Right lung (tissue), 10 donors: ENCODE measurements at places on chromosomes 16 and 17. TPM values are rescaled to one million over a fixed set of nuclear protein-coding genes. Genes with fewer than 3 reads are reported as not detected.

DNA sequence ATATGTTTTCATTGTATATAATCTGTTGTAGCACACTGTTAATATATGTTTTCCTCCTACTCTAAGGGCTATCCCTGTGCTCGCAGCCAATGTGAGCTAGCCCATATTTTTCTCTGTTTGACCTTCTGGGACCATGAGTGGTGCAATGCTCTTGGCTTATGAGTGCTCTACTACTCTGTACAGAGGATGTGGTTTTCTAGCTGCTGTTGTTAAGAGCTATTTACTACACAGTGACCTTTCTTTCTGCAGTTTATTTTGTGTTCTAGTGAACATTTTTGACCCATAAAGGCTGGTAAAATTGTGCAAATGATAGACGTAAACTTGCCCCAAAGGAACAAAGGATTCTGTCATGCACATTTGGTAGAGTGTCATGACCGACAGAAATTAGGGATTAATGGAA, 84.1 kb upstream of the CPHXL start:
- DNase-seq, result no peak

- DNase-seq, result no peak
Observed at GRCh38 chr17:39239640-39240314, 14.0 kb upstream of the STAC2 start.

GRCh38 chr16:9522614-9523013, 431.2 kb downstream of the HAPSTR1 start:
- no peak for DNase-seq

DNA sequence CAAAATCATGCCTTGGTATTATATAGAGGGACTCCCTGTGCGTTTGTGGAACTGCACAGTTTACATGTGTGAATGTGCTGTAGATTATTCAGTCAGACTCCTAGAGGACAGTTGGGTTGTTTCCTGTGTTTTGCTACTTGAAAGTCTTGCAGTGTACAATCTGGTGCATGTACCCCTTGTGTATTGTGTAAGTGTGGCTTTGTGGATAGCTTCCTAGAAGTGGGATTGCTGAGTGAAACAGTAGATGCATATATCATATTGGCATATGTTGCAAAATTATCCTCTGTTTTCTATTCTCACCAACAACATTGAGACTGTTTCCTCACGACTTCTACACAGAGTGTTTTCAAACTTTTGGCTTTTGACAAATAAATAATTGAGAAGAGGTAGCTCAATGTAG, 263.7 kb downstream of the MAP2K6 start:
- DNase-seq, result no peak

DNA sequence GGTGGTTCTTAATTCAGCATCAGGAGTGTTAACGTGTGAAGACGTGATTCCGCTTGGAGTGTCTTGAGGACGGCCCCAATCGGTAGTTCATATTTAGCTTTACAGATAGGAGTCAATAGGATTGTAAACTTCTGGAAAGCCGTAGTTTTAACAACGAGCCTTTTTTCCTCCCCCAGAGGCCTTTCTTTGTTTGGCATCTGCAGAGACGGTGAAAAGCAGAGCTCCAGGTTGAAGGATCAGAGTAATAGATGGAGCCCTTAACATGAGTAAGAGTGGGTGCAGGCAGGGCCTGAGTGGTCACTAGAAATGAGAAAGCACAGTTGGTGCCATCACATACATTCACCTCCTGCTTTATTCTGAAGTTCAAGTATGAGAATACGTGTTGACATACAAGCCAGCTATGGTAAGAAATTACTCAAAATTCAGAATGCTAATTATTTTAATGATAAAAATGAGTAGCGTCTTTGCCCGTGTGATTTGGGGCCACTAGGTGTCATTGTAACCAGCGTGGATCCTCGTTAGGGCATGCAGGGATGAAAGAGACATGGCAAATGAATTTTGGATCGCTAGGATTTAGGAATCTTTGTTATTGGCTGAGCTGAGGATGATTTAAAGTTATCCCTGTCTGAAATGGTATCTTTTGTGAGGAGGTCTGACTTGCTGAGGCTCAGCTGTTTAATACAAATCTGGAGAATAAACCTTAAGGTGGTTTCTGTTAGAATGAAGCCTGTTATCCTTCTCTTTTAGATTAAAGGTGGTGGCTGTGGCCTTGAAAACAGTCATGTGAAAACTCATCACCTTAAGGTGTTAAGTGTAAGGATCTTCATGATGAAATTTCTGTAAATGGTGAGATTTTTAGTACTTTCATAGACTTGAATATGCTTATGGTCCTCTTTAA, 18.6 kb downstream of the PRCD start:
- no peak for DNase-seq

- no peak for DNase-seq
Observed at GRCh38 chr16:74747-75334, 2.4 kb upstream of the RHBDF1 start.

DNA sequence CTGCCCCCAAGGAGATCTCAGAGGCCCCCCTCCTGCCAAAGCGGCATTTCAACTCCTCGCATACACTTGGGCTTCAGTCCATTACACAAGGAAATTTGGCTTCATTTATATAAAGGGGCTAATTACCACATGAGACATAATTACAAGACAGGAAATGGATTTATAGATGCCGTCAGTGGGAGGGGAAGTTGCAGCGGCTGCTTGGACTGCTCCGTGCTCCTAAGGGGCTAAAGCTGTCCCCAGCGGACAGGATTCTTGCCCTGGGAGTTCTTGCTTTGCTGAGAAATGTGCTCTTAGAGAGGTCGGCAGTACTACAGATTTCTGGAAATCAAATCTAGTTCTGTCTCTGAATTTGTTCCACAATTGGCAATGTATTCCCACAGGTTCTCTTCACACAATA, 57.2 kb upstream of the NLK start:
- DNase-seq, result no peak

DNA sequence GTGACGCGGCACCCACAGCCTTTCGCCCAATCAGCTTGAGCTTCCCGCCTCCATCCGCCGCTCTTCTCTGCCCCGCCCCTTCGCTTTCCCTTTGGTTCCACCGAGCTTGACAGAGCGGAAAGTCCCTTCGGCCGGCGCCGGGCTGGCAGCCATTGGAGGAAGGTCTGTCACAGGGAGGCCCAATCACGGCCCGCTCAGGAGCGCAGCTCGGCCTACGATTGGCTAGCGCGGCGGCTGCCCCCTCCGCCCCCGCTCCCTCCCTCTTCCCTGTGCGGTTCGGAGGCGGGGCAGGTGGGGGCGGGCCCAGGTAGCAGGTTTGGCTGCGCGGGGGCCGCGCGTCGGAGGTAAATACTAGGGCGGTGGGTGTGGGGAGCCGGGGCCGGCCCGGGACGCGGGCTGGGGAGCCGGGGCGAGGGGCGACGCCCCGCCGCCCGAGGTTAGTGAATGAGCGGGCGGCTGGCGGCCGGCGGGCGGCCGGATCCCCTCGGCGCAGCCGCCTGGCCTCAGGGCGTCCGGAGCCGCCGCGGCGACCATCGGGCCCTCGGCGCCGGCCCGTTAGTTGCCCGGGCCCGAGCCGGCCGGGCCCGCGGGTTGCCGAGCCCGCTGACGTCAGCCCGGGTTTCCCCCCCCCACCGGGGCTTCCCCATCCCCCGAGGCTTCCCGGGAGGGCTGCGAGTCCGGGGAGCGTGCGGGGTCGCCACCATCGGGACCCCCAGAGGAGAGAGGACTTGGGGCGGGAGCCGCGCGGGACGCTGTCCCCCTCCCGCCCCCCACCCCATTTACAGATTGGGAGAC, at the start of gene CYLD:
Gene CYLD, plus strand, starts transcription at position 306 of the 795 bp plus-strand sequence. CDS start 7,613 bp downstream, outside the sequence.
- peak; percentile 100 for DNase-seq

- DNase-seq, result no peak
Observed at GRCh38 chr16:90037276-90037675, 18.0 kb upstream of the DBNDD1 start.

DNA sequence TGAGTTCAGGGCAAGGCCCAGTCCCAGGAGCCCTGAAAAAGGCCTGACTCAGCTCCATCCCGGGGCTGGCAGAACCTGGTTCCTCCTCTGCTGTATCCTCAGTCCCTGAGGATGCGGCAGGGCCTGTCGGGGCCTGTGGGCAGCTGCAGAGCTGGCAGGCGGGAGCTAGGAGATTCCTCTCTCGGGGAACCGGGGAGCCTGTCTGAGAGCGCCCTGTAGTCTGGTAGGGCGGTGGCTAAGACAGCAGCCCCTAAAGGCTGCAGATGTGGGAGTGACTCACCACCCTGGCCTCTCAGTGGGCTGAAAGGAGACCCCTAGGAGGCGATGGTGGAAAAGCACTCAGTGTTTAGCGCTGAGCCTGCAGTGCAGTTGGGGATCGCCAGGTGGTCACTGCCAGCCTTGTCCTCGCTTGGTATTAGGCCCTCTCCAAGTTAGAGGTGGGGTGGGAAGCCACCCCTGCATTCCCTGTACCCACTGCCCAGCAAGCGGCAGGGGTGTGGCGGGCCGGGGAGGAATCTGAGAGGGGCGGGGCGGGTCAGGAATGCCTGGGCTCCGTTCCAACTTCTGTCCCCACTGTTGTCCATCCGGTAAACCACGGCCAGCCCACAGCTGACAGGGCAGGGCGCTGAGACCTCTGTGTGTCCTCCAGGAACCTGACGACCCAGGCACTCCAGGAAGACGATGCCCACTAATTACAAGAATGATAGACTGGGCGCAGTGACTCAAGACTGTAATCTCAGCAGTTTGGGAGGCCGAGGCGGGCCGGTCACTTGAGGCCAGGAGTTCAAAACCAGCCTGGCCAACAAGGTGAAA, 29.5 kb upstream of the CDH1 start:
- peak; percentile 19 for DNase-seq

- DNase-seq, result peak; percentile 46
Observed at GRCh38 chr16:82456683-82457082, 170.1 kb upstream of the CDH13 start.

DNA sequence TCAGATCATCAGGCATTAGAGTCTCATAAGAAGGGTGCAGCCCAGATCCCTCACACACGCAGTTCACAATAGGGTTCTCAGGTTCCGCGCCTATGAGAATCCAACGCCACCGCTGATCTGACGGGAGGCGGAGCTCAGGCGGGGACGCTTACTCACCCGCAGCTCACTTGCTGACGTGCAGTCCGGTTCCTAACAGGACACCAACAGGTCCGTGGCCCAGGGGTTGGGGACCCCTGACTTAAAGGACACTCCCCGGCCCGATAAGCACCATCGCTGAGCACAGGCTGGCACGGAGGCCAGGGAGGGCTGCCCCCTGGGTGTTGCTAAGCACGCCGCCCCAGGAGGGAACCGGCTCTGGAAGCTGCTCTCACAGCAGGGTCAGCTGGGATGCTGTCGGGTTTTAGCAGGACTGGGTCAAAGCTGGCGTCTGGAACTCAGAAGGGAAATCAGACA, 30.1 kb upstream of the BAHCC1 start:
- DNase-seq, result no peak

GRCh38 chr17:57470906-57471305, 214.6 kb downstream of the MSI2 start:
- DNase-seq, result no peak

GRCh38 chr17:79859676-79860615, 20.7 kb upstream of the CBX4 start:
- no peak for DNase-seq

DNA sequence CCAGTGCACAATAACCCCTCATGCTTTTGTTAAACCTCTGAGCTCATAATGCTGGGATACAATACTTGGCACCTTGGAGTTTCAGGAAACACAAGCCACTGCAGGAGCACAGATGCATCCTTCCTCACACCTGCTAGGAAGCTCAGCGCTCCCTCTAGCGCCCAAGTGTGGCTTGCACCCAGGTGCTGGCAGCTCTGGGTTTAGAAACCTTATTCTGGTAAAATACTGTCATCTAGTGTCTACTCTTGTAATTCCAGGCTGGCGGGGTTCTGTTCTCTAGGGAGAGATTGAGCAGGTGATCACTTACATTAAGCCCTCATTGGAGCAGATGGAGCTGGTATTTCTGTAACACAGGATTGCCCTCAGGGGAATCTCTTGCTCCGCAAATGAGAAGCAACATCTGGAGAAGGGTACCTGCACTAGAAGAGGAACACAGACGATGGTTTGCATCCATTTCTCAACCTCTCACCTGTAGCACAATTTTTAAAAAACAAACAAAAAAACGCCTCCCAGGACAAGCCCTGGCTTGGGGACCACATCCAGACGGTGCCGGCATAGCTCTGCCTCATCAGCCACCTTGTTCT, 1.5 kb downstream of the CCL1 start:
- peak; percentile 87 for DNase-seq

DNA sequence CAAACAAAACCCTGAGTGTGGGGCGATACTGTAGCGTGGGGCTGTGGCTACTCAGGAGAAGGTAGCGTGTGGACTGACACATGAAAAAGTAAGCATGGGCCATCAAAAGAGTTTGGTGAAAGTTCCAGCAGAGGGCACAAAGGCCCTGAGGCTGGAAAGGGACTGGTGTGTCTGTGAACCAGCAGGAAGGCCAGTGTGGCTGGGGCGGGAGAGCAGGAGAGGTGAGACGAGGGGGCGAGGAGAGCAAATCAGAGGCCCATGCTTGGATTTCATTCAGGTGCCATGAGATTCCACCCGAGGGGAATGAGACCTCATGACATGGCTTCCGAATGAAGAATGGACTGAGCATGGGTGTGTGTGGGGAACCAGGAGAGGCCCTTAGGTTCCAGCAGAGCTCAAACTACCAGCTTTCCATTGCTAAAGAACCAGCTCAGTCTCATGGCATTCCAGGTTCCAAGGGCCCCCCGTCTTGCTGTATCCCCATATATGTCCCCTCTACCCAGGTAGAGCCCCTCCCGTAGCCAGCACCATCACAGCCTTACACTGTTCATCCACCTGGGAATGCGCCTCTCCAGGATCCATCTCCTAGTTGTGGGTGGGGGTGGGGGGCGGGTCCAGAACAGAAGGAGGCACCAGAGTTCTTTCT, 31.1 kb downstream of the TRPV2 start:
- no peak for DNase-seq

DNA sequence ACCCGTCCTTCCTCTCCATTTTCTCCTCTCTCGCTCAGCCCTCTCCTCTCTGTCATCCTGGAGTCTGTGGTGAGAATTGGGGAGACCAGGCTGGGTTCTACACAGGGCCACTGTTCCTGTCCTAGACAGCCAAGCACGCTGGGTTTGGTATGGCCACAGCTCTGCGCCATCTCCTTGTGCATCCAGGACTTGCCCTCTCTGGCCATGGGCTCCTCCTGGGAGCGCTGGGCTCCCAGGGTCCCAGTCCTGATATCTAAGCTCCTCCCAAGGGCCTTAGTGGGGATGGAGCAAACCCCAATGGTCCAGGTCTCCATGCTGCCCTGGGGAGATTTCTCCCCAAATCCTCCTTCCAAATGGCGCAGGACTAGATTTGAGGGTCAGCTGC, 27.2 kb upstream of the ITGA3 start:
- no peak for DNase-seq

DNA sequence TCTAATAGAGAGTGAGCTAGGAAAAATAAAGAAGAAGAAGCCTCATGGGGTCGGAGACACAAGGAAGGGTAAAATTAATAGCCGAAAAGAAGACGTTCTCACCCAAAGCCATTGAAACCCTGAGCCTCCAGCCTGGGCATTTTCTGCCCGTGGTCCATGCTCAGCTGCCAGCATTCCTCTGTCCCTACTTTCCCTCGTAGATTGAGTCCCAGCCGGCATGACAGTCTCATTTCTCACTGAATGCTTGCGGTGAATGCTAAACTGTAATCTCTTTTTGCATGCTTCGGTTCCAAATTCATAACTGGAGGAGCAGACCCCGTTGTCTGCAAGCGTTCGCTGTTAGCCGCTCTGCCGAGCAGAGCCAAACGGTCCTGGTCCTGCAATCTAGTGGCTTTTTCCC, 54.0 kb upstream of the COX10 start:
- DNase-seq, result no peak

GRCh38 chr16:74563828-74564263, 43.1 kb downstream of the GLG1 start:
- no peak for DNase-seq

Gene KRT24
- 0.10 TPM for polyA plus RNA-seq

Gene GLP2R
- polyA plus RNA-seq, result 2.4 TPM
